Foreskin fibroblast (primary cell): ENCODE measurements at places on chromosomes 6 and 20.

DNA sequence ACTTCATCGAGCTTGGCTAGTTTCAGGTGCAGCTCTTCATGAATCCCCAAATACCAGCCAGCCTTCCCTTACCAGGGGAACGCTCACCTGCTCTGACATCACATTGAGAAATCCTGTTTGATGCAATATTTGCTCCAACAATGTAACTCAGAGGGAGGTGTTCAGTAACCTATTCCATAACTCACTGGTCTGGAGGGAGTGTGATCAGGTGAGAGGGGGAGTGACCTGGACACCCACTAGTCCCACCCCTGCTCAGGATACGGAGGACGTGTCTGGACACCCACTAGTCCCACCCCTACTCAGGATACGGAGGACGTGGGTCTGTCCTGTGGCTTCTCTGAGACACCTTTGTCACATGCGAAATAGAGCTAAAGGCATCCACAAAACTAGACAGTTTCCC is 70.3 kb downstream of the HUS1B start:
- no peak for DNase-seq

DNA sequence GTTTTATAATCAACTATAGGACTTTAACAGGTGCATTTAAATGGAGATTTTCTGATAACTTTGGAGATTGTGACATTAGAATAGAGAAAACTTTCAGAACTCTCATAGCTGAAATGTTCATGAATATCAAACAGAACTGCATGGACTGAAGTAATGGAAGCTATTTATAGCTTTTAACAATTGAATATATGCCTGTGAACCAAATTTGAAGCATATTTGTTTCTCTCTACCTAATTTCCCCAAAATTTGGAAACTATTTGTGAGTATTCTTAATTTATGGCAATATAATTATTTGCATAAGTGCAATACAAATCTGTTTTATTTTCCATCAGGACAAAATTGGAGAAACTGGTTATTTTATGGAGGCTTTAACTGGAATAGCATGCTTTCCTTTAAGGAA is 96.6 kb downstream of the PLG start:
- no peak for DNase-seq

GRCh38 chr6:169365567-169366257 is 112.1 kb upstream of the THBS2 start:
- DNase-seq, result no peak

DNA sequence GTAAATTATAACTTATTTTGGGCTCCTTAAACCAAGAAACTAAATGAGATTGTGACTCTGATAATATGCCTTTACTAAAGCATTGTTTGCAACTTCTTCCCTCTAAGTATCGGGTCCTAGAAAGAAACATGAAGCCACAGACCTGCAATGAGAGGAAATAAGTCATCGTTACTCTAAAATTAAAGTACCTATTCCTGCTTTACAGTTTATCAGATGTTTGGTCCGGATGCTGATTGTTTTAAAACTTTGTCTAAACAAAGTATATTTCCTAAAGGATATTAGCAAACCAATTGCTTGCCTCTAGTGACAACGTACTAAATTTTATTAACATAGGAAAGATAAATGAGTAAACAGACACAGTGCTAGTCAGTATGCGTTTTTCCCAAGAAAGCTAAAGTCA is 216.8 kb downstream of the GJA1 start:
- no peak for DNase-seq

GRCh38 chr6:138372711-138373463 is 4.8 kb upstream of the SMIM28 start:
- DNase-seq, result no peak

- no peak for DNase-seq
Measured at GRCh38 chr20:39019805-39020325, 57.7 kb downstream of the DHX35 start.

- DNase-seq, result no peak
Measured at GRCh38 chr6:145621776-145622175, 113.5 kb downstream of the EPM2A start.

DNA sequence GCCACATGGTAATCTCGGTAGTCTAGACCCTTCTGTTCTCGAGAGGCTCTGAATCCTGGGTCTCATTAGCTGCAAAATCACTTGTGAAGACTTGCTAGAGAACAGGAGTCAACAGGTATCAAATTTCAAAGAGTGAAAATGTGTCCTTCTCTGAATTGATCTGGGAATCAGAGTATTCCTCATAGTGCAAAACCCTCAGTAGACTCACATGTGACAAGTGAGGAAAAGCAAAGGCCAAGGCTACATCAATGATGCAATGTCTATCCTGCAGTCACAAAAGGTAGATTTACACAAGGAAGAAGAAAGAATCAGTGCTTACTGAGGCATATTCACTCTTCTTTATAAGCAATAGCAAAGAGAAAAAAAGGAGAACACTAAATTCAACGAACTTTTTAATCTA is 1220.0 kb upstream of the GJE1 start:
- DNase-seq, result no peak

GRCh38 chr6:154653853-154654252 is 79.4 kb upstream of the SCAF8 start:
- peak; percentile 71 for DNase-seq

DNA sequence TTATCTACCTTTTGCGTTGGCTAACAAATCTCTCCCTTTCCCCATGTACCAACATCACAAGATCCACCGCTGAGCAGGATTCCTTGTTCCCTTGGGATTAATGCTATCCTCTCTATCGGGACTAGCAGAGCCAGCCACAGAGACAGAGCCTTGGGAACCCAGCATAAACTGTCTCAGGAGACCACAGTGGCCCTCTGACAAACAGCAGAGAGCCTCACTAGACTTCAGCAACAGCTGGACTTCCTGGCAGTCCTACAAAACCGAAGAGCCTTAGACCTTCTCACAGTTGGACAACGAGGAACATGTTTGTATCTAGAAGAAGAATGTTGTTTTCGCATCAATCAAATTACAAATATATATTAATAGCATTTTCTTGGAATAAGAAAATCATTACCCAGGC is 39.6 kb upstream of the POU5F1 start:
- DNase-seq, result no peak

DNA sequence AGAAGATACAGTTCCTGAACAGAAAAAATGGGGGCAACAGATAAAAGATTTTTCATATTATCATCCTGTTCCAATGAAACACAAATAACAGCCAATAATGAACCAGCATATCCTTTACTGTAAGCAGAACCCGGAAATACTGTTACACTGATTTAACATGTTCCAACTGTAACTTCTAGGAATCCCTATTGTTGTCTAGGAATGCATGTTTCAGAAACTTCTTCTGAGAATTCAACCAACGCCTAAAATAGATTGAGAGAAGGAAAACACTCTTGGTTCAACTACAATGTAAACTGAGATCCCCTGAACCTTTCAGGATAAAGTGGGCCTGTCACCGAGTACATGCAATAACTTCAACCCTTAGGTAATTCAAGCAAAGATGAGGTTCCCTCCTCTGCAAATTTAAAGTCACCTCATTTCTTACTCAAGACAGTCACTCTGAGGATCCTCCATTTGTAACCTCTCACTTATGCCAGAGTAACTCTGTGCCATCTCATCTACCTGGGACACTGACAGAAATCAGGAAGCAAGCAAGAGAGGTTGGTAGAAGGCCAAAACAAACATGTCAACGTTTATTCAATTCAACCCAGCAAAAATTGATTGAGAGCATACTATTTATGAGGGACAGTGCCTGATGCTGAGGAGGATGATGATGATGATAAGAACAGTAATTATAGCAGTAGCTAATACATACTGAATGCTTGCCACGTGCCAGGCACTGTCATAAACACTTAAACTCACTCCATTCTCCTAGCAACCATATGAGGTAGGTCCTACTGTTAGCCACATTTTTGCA is 14.1 kb downstream of the UBE3D start:
- DNase-seq, result no peak

GRCh38 chr6:117840541-117840983 is 66.5 kb upstream of the SLC35F1 start:
- DNase-seq, result peak; percentile 15

- DNase-seq, result no peak
Measured at GRCh38 chr20:3632311-3633004, 30.7 kb downstream of the GFRA4 start.

DNA sequence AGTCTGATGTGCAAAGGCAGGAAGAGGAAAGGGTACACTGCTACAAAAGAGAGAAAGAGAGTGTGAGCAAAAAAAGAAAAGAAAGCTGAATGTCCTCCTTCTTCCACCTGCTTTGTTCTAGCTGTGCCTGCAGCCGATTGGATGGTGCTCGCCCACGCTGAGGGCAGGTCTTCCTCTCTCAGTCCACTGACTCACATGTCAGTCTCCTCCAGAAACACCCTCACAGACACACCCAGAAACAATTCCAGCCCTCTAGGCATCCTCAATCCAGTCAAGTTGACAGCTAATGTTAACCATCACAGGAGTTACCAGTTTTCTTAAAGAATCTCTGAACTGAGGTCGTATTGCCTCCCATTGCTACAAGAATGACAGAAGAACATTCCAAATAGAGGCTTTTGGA is 411.9 kb upstream of the SASH1 start:
- DNase-seq, result no peak

DNA sequence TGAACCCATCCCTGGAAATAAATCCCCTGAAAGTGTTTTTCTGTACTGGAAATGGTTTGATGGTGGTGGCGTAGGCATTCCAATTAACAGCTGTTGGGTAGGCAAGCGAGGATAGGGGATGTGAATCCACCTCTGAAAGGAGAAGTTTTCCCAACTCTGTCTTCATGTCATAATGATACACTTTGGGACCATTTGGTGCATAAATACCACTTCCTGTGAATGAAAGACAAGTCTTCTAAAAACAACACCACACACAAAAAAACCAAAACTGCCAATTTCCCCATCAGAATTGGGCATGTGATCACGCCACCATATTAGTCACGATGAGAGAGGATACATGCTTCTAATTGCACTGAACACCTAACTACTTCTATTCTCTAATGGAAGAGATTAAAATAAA is 6.4 kb downstream of the VNN2 start:
- no peak for DNase-seq

DNA sequence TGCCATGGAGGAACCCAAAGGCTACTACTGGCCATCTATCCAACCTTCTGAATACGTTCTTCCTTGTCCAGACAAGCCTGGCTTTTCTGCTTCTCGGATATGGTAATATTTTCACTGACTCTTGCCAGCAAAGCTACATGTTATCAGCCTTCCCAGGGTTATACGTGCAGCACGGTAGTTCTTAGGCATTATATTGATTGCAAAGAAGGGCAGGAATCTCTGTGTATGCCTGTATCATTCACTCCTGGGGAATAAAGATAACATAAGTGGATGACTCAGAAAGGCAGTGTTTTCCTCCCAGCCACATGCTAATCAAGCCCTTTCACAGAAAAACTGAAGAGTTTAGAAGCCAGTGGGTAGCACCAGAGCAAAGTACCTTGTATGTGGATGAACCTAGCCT is 98.7 kb downstream of the ADGRG6 start:
- DNase-seq, result peak; percentile 62

DNA sequence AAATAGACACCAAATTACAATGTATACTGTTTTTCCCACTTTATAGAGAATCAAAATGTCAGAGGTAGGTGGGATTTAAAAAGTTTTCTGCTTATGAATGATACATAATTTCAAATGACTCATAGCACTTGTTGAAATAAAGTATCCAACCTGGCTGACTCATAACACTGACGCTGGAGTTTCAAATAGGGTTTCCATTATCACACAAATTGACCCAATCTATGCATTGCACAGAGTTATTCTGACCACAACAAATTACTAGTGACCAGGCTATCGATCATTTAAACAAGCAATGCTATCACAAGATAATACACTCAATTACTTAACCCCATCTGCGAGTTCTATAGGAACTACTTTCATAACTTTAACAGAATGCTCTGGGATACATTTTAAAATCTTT is 31.9 kb upstream of the PRELID3B start:
- DNase-seq, result no peak

DNA sequence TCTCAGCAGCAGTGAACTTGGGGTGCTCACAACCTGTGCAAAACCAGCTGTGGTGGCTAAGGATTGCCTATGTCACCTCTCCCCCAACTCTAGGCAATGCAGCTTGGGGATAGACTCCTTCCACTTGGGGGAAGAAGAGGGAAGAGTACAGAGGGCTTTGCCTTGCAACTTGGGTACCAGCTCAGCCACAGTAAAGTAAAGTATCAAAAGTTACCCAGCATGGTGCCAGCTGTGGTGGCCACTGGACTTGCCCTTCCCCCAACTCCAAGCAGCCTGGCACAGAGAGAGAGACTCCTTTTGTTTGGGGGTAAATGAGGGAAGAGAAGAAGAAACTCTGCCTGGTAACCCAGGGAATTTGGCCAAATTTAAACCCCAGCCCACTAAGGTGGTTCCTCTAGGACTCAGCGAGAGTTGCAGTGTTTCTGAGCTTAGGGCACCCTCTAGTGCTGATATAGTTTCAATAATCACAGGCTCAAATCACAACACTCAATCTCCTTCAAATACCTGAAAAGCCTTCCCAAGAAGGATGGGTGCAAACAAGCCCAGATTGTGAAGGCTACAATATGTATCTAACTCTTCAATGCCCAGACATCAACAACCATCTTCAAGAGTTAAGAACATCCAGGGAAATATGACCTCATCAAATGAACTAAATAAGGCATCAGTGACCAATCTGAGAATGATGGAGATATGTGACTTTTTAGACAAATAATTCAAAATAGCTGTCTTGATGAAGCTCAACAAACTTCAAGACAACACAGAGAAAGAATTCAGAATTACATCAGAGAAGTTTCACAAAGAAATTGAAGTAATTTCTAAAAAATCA is 7.6 kb upstream of the DEFB129 start:
- DNase-seq, result peak; percentile 50

DNA sequence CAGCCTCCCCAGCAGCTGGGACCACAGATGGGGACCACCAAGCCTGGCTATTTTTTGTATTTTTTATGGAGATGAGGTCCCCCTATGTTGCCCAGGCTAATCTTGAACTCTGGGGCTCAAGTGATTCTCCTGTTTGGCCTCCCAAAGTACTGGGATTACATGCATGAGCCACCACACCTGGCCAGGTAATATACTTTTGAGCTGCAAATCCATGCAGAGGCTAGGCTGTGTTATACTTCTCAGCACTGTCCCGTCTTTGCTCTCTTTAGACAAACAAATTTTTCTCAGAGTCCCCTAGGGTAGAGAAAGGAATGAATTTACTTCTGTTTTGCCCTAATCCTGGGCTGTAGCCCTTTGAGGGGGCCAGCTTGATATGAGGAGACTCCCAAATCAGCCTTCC is 13.4 kb upstream of the SCAF8 start:
- DNase-seq, result no peak

DNA sequence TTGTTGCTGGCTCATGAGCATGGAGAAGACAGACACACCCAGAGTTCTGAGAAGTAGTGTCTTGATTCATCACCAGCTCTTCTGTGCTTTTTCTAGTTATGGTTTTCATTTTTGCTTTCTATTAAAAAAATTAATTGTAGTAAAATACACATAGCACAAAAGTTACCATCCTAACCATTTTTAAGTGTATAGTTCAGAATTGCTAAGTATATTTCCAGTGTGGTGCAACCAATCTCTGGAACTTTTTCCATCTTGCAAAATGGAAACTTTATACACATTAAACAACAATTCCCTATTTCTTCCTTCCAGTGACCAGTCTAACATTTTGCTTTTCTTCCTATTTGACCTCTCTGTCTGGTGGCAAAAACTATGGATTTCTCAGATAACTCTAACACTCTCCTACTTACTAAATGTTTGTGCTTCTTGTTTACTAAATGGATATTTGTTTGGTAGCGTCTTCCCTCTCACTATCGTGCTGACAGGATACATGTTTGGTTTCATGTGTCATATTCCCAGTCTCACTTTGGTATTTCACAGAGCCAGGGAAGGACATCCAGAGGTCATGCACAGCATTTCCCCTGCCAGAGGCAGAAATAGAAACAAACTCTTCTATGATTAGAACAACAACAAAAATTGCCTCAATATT is 40.6 kb downstream of the TXLNB start:
- peak; percentile 32 for DNase-seq
